ENCODE measurements at places on chromosomes 5 and 9.

- no peak for DNase-seq
These were observed 102.2 kb downstream of the COL5A1 start for GRCh38 chr9:134743853-134744252.

DNA sequence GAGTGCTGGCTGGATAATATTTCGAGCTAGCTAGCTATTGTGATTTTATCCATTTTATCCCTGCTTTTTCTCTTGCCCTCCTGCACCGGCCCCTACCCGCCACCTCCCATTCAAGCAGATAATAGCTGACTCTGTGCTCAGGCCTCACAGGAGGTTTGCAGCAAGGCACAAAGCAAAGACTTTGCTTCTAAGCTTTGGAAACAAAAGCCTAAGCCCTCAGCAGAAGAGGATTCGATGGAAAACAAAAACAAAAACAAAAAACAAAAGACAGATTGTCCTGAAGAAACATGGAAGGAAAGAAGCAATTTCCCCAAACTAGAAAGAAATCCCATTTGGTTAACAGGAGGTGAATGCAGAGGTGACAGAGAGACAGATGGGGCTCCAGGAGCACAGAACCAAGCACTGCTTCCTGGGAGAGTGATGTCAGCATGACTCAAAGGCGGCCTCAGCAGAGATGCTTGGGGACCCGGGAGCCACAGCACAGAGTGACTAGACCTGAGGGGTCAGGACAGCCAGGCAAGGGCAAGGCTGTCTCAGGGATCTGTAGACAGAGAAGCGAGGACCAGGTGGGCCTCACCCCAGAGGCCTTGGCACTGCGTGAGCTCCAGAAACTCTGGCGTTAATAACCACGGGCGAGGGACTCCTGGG lies 28.4 kb downstream of the MTX3 start:
- DNase-seq, result no peak

- DNase-seq, result peak; percentile 6
These were observed 103.2 kb downstream of the SNCAIP start for GRCh38 chr5:122415030-122415800.

DNA sequence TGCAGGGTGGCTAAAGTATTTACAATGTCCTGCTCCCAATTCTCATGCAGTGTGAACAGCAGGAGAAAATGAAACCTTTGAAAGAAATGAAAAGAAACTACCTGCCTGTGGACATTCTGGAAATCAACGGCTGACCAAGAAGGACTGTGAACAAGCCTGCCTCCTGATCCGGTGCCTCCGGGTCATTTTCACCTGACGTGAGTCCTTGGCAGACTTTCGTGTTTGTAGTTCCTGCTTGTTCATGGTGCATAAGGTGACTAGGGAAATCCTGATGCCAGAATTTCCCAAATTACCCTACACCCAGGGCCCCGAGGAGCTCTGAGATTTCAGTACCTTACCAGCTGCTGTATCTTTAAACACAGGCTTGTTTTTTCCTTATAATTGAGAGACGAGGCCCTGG lies 317.5 kb downstream of the TLE1 start:
- no peak for DNase-seq

- DNase-seq, result no peak
These were observed 19.2 kb downstream of the PPP2CA start for GRCh38 chr5:134206627-134207160.

GRCh38 chr5:537098-537497 lies 12.8 kb upstream of the SLC9A3 start:
- DNase-seq, result no peak

DNA sequence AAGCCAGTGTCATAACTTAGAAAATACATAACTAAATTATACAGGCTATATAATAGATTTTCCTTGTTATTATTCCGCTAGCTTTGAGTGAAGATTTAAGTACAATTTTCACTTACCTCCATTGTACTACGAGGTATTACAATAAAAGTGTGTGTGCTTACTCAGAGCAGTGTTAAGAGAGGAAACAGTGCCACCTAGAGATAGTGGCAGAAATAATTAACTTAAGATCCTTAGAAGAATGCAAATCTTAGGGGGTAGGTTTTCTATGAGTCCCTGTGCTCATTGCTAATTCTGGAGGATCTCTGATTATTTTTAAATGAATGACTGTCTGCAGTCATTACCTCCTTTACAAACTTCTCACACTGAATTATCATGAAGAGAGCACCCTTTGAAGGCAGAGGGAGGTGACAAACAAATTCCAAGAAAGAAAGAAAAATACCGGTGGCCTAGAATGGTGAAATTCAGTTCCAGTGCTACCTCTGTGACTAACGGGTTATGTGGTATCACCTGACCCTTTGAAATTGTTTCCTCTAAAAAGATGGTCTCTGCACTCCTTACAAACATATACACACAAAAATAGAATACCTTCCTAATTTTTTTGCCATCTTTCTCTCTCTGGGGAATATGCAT lies 379.8 kb downstream of the TRIM36 start:
- DNase-seq, result no peak

- peak; percentile 65 for DNase-seq
These were observed 24.0 kb upstream of the KLF9 start for GRCh38 chr9:70438341-70438928.

- no peak for DNase-seq
These were observed 278.4 kb upstream of the IRX1 start for GRCh38 chr5:3317051-3317795.

GRCh38 chr9:38025166-38025565 lies 43.9 kb downstream of the SHB start:
- DNase-seq, result no peak

GRCh38 chr9:34983209-34983608 lies 6.3 kb upstream of the DNAJB5 start:
- no peak for DNase-seq

DNA sequence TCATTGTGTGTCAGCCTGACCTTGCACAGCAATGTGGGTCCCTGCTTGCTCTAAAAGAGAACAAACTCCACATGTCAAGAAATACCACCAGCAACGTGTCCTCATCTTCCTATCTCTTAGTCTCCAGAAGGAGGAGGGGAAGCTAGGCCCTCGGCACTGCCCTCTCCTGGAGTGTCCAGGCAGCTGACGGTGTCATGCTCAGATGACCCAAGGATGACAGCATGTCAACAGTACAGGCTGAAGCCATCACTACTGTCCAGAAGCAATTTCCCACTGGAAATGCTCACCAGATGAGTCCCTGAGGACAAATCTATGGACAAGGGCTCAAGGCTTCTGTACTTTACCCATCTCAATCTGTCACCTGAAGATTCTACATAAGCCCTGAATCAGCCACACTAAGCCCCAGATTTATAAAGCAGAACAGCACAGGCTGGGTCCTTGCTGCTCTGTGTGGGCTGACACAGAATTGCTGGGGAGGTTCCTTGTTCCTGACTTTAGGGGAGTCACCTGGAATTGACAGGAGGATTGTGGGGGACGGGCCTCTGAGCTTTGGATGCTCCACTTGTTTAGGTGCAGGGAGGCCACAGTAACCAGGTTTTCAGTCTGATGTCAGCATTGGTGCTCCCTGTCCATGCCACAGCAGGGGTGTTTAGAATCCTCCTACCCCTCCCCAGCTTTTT lies 210.2 kb downstream of the DAB2IP start:
- no peak for DNase-seq

DNA sequence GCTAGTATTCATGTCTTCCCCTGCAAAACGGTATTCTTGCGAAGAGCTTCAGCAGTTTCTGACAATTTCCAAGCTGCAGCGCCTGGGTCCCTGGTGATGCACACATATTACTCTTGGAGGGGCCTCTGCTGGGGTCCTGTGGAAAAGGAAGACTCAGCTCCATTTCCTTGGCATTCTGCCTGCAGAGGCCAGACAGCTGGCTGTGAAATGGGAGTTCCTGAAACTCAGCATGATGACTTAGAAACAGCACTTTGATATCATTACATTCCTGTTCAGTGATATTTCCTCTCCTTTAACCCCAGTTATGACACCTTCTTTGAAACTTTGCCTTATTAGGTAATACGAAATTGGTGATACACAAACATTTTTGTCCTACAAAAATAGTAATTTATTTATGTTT lies 98.5 kb downstream of the APBA1 start:
- DNase-seq, result no peak

DNA sequence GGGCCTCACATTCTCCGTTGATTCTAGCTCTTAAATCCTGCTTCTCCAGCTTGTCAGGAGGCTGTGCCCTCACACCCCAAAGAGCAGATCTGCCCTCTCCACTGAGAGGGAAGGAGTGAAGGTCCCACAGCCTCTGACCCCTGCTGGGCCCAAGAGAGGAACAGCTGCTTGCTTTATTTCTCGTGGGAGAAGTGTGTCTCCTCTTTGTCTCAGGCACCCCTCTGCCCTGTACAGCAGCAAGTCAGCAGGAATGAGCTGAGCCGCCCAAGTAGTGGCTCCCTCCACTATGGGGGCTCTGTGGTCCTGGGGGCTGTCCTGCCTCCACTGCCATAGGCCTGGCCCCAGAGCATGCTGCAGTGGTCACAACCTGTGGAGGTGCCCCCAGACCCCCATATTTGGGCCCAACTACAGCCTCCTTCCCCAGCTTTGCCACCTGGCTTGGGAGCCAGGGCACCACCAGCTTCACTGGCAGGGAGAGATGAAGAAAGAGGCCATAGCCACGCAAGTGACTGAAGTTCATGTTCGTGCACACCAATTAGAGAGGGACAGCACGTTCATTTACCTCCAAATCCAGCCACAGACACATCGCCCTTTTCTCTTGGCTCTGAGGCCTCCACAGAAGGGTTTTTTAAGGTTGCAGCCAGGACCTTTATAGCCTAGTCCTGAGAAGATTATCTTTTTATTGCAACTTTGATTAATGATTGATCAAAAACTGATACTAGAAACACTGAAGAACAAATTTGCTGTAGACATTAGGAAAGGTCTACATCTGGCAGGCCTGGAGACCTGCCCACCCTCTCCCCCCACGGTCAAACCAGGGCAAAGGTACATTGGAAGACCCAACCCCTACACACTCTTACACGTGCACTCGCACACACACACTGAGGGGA lies 27.5 kb downstream of the IRF1 start:
- DNase-seq, result no peak

GRCh38 chr5:92795633-92796032 lies 785.4 kb downstream of the NR2F1-AS1 start:
- DNase-seq, result no peak

- DNase-seq, result no peak
These were observed 327.7 kb upstream of the TNC start for GRCh38 chr9:115445655-115446054.

GRCh38 chr5:69261034-69261433 lies 26.3 kb downstream of the CDK7 start:
- no peak for DNase-seq

DNA sequence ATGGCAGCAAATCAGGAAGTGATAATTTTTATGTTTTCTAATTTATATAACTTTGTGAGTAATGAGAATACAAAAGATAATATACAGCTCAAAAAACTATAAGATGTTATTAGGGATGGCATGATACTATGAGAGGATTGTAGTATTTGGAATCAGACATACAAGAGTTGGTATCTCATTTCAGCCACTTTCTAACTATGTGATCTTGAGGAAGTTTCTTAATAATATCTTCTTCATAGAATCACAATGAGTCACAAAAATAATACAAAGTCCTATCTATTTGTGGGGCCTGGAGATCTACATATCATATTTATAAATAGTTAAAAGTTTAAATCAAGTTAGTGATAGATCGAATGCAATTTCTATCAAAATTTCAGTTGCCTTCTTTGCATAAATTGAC lies 23.7 kb upstream of the TMED7 start:
- no peak for DNase-seq

- DNase-seq, result no peak
These were observed 40.4 kb upstream of the HAND1 start for GRCh38 chr5:154518438-154518867.
